ENCODE measurements at places on chromosomes 16 and 17. TPM values are rescaled to one million over a fixed set of nuclear protein-coding genes. Genes with fewer than 3 reads are reported as not detected.
A peak's percentile ranks its signal among the peaks of the same experiment; 100 is the strongest.

DNA sequence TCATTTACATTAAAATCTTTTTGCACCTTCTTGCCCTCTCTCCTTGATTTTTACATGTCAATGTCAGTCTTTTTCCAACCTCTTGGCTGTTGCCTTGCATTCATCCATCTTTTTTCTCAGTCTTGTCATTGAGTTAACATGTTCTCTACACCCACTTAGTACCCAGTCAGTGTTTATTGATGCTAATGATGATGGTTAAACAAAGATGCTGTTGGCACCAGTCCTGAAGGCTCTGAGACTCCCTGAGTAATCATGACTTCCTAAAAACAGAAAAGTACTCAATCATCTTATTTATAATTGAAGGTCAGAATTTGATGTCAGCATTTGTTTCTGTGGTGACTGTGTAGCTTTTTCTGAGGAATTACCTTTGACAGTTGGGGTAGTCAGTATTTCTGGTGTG, 104.5 kb downstream of the NLK start:
- no peak for DNase-seq
- H3K4me1 ChIP-seq, result no peaks in the 10 kb centered on the region
- H3K4me3 ChIP-seq, result no peak overlapping the region
- no peaks in the 10 kb centered on the region for H3K36me3 ChIP-seq
- no peaks in the 10 kb centered on the region for H3K27me3 ChIP-seq
- H3K27ac ChIP-seq, result no peak overlapping the region

- H3K27ac ChIP-seq, result peak overlapping the region; percentile 91
- H3K36me3 ChIP-seq, result no peaks in the 10 kb centered on the region
- H3K4me1 ChIP-seq, result peaks cover 67% of the 10 kb centered on the region
- peak overlapping the region; percentile 52 for H3K4me3 ChIP-seq
- H3K27me3 ChIP-seq, result no peaks in the 10 kb centered on the region
These were observed 31.9 kb downstream of the MSI2 start for GRCh38 chr17:57288040-57288772.

GRCh38 chr17:82570277-82570676, 50.7 kb downstream of the FOXK2 start:
- peaks cover 32% of the 10 kb centered on the region for H3K4me1 ChIP-seq
- no peak overlapping the region for H3K27ac ChIP-seq
- DNase-seq, result no peak
- no peak overlapping the region for H3K4me3 ChIP-seq

- DNase-seq, result peak; percentile 12
- H3K4me3 ChIP-seq, result no peak overlapping the region
- H3K27me3 ChIP-seq, result no peaks in the 10 kb centered on the region
- H3K36me3 ChIP-seq, result peaks cover 71% of the 10 kb centered on the region
These were observed 19.4 kb upstream of the C16orf95 start for GRCh38 chr16:87336434-87337240.

DNA sequence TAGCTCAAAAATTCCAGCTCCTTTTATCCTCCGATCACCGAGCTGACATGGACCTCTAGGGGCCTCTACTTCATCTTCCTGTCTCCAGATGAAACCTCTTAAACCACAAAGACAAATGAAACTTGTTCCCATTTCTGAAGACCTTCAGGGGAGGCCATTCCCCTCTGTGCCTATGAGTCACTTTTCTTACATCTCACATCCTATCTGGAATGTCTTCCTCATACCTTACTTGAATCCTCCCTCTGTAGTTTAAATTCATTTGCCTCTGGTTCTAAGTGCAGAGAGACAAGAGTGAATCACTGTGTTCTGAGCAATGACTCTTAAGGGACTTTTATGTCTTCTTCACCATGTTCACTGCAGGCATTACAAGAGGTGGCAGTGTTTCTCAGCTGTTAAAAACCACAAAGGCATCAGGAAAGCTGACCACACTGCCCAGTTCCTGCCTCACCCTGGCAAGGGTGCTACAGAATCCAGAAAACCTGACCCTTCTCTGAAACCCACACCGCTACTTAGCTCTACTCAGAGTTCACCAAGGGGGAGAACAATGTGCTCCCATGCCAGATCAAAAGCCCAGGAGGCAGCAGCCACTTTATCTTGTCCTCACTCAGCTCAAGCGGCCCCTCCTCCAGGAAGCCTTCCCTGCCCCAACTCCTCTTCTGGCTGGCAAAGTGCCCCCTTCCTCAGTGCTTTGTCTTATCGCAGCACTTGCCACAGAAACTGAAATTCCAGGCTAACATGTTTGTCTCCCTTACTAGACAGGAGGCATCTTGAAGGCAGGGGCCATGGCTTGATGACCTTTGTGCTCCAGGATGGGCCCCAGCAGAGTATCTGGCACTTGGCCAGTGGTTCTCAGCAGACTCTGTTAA, 6.4 kb downstream of the CUEDC1 start:
- H3K27ac ChIP-seq, result peak overlapping the region; percentile 99
- H3K4me3 ChIP-seq, result peak overlapping the region; percentile 18
- H3K36me3 ChIP-seq, result no peaks in the 10 kb centered on the region

DNA sequence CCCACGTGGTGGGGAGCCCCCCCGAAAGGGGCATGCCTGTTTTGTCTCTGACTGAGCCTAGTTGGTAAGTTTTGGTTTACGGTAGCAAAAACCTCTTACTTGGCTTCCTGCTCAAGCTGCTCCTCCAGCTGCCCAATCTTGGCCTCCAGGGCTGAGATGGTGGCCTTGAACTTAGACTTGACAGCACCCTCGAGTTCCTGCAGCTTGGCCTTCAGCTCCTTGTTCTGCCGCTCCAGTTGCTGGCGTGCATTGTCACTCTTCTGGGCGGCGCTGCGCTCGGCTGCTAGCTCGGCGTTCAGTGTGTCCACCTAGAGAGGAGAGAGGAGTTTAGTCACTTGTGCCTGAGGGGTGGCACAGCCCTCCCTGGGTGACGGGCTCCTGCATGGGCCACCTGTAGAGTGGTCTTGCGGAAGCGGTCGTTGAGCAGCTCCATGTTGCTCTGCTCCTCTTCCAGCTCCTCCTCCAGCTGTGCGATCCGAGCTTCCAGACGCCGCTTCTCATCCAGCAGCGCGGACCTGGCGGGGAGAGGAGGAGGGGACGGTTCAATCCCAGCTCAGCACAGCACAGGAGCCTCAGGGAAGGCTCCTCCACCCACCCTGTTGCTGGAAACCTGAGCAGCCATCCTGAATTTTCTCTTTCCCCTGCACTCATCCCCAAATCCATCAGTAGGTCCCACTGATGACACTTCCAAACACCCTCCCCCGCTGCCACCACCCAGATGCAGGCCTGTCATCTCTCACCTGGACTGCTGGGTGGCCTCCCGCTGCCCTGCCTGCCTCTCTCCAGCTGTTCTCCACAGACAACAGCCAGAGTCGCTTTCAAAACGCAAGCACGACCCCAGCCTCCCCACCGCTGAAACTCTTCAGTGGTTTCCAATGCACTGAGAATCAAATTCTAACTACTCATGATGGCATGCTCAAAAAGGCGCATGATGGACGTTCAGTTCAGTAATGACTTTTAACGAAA, 44.6 kb downstream of the NDEL1 start:
- no peak for DNase-seq
- no peaks in the 10 kb centered on the region for H3K4me1 ChIP-seq
- H3K36me3 ChIP-seq, result no peaks in the 10 kb centered on the region
- no peak overlapping the region for H3K4me3 ChIP-seq

DNA sequence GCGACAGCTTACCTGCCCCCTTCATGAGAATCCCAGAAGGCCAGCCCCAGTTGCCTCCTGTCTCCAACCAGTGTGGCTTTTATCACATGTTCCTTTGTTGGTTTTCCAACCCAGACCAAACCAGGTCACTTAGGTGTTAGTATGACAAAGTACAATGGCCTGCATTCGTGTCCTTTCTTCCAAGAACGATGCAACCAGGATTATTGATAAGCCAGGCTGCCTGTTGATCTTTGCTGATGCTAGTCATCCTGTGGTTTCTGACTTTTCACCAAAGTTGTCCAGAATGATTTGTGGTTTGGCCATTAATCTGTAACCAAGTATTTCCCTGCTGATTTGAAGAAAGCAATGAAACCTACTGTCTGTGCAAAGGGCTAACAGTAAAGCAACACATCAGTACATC, 191.4 kb downstream of the CYLD start:
- no peak overlapping the region for H3K27ac ChIP-seq
- no peaks in the 10 kb centered on the region for H3K36me3 ChIP-seq
- H3K4me3 ChIP-seq, result no peak overlapping the region
- DNase-seq, result no peak

DNA sequence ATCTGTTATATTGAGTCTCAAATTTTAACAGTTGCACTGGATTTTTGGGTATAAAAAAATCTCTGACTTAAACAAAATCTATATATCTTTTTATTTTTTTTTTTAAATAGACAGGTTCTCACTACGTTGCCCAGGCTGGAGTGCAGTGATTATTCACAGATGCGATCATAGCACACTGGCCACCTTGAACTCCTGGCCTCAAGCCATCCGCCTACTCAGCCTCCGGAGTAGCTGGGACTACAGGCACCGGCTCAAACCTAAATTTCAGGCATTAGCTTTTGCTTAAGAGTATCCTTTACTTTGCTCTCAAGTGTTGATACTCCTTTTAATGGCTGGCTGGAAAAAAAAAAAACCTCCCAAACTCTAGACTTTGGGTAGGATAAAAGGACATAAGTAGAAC, 61.6 kb downstream of the RPGRIP1L start:
- DNase-seq, result no peak
- H3K27me3 ChIP-seq, result no peaks in the 10 kb centered on the region
- no peak overlapping the region for H3K27ac ChIP-seq
- no peaks in the 10 kb centered on the region for H3K36me3 ChIP-seq

DNA sequence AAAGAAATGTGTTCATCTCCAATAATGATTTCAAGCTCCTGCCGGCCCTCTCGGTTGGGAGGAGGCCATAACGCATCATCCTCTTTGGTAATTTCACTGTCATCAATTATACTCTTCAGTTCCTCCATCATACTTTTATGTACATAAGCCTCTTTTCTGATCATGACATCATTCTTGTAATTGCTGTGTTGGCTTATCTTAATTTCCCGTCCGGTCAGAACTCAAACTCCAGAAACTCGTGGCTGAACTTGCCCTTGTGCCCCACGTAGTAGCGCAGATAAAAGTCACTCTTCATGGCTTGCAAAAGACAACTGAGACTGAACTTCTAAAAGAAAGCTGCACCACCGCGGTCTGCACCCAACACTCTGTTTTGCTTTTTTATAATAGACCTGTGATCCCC, 13.6 kb downstream of the TMEM220 start:
- H3K27ac ChIP-seq, result no peak overlapping the region
- H3K4me1 ChIP-seq, result no peaks in the 10 kb centered on the region
- no peak overlapping the region for H3K4me3 ChIP-seq
- H3K27me3 ChIP-seq, result no peaks in the 10 kb centered on the region
- no peaks in the 10 kb centered on the region for H3K36me3 ChIP-seq
- DNase-seq, result no peak

DNA sequence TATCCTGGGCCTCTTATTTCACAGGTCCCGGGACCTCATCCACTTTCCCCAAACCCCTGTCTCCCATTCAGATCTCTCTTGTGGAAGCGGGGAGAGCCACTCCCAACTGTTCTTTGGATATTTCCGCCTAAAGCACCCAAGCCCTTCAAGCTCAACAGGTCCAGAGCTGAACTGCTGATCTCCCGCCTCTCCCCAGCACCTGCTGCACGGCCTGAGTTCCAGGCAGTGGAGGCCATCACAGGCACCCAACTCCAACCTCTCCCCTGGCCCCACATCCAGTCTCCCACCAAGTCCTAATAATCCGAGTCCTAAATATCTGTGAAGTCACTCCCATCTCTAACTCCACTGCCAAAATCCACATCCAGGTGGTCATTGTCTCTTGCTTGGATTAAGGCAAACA, 6.5 kb downstream of the ITGA2B start:
- no peak overlapping the region for H3K27ac ChIP-seq
- H3K4me3 ChIP-seq, result no peak overlapping the region
- no peak for DNase-seq

GRCh38 chr16:50651835-50652438, 29.2 kb downstream of the SNX20 start:
- DNase-seq, result no peak
- no peaks in the 10 kb centered on the region for H3K4me1 ChIP-seq
- no peaks in the 10 kb centered on the region for H3K36me3 ChIP-seq
- H3K27ac ChIP-seq, result no peak overlapping the region
- H3K27me3 ChIP-seq, result no peaks in the 10 kb centered on the region
- H3K4me3 ChIP-seq, result no peak overlapping the region

DNA sequence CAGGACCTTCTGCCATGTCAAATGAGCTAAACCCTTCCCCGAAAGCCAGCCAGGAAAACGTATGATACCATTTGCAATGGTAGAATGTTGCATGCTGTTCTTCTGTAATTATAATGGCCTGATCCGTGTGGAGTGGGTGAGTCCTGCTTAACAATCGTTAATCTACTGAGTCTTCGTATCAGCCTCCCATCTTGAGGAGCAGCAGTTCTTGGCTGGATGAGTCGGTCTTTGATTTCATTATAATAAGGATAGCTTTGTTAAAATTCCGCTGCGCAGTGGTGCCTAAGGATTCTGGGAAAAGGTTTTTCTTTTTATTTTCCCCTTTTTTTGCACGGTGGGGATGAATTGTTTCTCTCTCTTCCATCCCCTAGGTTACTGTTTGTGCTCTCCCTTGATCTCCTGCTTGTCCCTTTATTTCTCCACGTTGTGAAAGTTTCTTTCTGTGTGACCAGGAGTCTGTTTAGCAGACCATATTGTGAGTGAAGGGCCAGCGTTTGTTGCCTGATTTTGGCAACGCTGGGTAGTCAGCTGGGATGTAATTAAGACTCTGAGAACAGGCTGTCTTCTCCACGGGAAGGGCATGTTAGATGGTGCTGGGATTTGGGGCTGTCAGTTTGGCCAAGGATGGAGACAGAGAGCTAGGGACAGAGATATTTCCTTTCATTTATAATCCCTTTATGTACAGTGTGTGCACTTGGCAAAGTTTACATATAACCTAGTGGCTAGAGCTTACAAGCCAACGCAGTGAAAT, 263.0 kb downstream of the FTO start:
- peaks cover 24% of the 10 kb centered on the region for H3K4me1 ChIP-seq
- no peaks in the 10 kb centered on the region for H3K27me3 ChIP-seq
- H3K36me3 ChIP-seq, result no peaks in the 10 kb centered on the region
- DNase-seq, result peak; percentile 17
- peak overlapping the region; percentile 47 for H3K27ac ChIP-seq

DNA sequence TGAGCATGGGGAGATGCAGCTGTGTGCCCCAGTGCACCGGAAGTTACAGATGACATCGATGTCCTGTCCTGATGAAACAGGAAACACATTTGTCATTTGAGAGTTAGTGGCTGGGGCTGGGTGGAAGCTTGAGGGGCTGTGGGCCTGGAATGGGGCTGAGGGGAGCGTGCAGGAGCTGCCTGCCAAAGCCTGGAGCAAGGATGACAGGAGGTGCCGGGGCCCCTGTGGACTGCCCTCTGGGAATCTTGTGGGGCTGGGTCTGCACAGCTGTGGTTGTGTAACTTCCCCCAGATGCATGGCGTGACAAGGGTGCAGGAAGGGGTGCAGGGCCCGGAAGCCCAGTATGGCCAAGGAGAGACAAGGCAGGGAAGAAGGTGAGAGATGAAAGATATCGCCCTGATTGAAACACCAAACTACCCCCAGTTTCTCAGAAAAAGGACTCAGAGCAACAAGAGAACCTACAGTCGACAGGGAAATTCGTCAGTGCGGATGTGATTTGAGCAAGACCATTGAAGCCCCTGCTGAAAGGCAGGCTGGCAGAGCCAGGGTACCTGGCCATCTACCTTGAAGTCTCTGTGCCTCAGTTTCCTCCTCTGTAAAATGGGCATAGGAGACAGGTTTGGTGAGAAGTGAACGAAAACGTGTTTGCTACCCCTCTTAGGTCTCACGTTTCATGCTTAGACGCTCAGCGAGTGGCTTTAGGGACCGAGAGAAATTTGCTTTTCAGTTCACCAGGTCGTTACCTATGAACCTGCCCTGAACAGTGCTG, 8.8 kb downstream of the MMP25 start:
- H3K27ac ChIP-seq, result no peak overlapping the region
- no peaks in the 10 kb centered on the region for H3K27me3 ChIP-seq
- H3K36me3 ChIP-seq, result no peaks in the 10 kb centered on the region
- H3K4me3 ChIP-seq, result no peak overlapping the region
- peaks cover 14% of the 10 kb centered on the region for H3K4me1 ChIP-seq

Gene SLFN14
- polyA plus RNA-seq, result 0.01 TPM

Gene RPA1
- 49.8 TPM for polyA plus RNA-seq

Gene CDH5
- polyA plus RNA-seq, result 22.2 TPM

Gene HEATR9
- polyA plus RNA-seq, result not detected

Measured in psoas muscle (tissue), 8 donors.